ENCODE measurements at places on chromosomes 6 and 20. TPM values are rescaled to one million over a fixed set of nuclear protein-coding genes. Genes with fewer than 3 reads are reported as not detected.
A peak's percentile ranks its signal among the peaks of the same experiment; 100 is the strongest.

GRCh38 chr6:26537846-26538571 is at the start of gene HMGN4:
HMGN4 (plus strand) TSS chr6:26538366; CDS start chr6:26545207, 6,841 bp downstream.
- DNase-seq: peak; percentile 94

GRCh38 chr6:41191569-41191968 is 9.4 kb downstream of the TREML2 start:
- DNase-seq: no peak

- peak; percentile 19 for DNase-seq
Measured at GRCh38 chr6:166678426-166678825, 51.4 kb upstream of the RPS6KA2 start.

GRCh38 chr6:116459927-116460326 is 1.2 kb upstream of the CALHM6 start:
- no peak for DNase-seq

- peak; percentile 93 for DNase-seq
Measured at GRCh38 chr6:16712931-16713484, 48.3 kb downstream of the ATXN1 start.

GRCh38 chr20:32574296-32575226 is 10.6 kb downstream of the NOL4L start:
- DNase-seq: peak; percentile 88

- DNase-seq: no peak
Measured at GRCh38 chr6:127225497-127225896, 41.2 kb upstream of the RNF146 start.

DNA sequence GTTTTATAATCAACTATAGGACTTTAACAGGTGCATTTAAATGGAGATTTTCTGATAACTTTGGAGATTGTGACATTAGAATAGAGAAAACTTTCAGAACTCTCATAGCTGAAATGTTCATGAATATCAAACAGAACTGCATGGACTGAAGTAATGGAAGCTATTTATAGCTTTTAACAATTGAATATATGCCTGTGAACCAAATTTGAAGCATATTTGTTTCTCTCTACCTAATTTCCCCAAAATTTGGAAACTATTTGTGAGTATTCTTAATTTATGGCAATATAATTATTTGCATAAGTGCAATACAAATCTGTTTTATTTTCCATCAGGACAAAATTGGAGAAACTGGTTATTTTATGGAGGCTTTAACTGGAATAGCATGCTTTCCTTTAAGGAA is 96.6 kb downstream of the PLG start:
- no peak for DNase-seq

DNA sequence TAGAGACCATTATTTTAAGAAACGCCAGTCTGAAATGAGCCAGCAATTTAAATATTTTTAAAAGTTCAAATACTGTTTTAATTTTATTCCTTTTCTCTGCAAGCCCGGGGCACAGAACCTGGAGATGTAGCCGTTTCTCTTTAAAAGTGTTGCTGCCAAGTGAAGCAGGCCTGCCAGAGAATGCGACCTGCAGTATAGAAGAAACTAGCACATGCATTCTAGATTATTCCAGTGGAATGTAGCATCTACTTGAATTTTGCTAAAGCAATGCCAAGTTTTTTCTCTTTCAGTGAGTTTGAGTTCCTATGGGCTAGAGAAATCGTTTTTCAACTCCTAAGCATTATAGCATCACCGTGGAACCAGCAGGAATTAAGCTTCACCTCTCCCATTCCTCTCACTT is 101.3 kb downstream of the QRSL1 start:
- no peak for DNase-seq

DNA sequence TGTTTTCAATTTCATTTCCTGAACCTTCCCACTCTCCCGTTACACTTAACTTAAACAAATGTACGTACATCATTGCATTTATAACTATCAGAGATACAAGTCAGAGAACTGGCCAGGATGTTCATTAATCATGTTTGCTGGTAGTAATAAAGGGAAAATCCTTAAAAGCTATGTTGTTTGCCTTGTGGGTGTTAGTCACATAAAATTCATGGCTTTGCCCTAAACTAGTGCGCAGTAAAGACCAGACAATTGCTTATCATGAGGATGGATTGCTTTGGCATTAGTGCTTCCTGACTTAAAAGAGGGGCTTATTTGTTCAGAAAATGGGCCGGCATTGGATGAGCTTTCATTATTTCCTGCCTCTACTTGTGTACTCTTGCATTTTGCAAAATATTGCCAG is 1037.3 kb upstream of the FLRT3 start:
- no peak for DNase-seq

Gene OLIG3
- not detected for total RNA-seq

Gene FAM217A
- total RNA-seq: not detected

Gene WFDC12
- total RNA-seq: not detected

Gene ZFP57
- not detected for total RNA-seq

Gene EMILIN3
- not detected for total RNA-seq

Gene APCDD1L
- 2.8 TPM for total RNA-seq

Data from Daoy (cell line).